ENCODE measurements at places on chromosomes 7 and 10. TPM values are rescaled to one million over a fixed set of nuclear protein-coding genes. Genes with fewer than 3 reads are reported as not detected.

GRCh38 chr7:130112093-130112492, 41.8 kb downstream of the KLHDC10 start:
- DNase-seq, result peak; percentile 27

LOXL4 gene
- not detected for polyA plus RNA-seq

GRCh38 chr10:131852176-131852822, 48.5 kb upstream of the PPP2R2D start:
- DNase-seq, result no peak

GRCh38 chr7:21946222-21946709, 567 bp upstream of the CDCA7L start:
- no peak for DNase-seq

GRCh38 chr7:50662041-50662694, 97.0 kb upstream of the DDC start:
- DNase-seq, result peak; percentile 16

ABCC2 gene
- polyA plus RNA-seq, result 5.6 TPM

DNA sequence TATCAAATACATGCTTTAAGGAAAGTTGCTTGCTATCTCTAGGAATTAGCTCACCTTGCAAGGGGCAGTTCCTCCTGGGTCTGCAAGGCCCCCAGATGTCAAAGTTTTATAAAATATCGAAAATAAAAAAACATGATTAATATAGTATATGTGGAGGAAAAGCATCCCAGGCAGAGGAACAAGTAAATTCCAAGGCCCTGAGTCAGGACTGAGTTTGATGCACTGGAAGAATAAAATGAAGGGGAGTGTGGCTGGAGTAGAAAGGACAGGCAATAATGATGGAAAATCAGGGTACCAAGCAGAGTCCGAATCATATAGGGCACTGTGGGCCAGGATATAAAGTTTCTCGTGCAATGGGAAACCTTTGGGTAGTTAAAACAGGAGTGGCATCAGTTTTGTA, 112.4 kb upstream of the EEPD1 start:
- DNase-seq, result no peak

- no peak for DNase-seq
Measured at GRCh38 chr7:85883-86515, 106.4 kb upstream of the FAM20C start.

- no peak for DNase-seq
Measured at GRCh38 chr10:100642295-100642994, 102.9 kb upstream of the PAX2 start.

RNF32 gene
- 5.1 TPM for polyA plus RNA-seq

ZNF467 gene
- polyA plus RNA-seq, result 4.5 TPM

Measured in small intestine (tissue), 16 donors.